ENCODE measurements at places on chromosomes 16 and 17.
A peak's percentile ranks its signal among the peaks of the same experiment; 100 is the strongest.

DNA sequence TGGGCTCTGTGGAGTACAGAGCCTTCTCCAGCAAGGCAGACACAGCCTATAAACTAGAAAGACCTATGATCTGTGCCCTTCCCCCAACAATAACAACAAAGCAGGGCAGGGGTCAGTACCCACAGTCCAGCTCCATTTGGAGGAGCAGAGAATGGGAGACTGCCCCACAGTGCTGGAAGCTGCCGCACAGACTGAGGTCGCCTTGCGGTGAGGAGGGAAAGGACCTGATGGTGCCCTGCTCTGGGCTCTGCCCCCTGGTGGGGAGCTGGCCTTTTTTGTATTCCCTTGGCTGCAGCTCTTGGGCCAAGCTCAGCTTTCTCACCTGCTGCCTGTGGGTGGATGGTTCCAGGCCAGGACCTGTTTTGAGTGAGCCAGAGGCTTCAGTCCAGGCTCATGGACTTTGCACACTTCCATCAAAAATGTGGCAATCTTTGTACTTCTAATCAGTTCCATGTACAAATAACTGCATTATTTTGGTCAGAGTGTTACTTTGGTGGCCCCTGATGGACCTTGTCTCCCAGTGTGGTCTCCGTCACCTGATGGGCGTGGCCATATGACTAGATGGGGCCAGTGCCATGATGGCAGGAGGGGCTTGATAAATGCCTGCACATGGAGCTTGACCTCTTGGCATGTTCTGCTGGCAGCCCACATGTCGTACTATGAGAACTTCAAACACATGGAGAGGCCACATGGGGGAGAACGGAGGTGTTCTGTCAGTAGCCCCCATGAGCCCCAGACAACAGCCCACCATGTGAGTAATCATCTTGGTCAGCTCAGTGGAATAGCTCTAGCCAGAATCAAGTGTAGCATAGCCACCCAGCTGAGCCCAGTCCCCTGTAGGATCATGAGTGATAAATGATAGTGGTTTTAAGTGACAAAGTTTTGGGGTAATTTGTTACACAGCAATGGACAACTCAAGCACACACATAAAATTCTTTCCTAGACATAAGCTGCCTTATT lies 24.2 kb downstream of the B9D1 start:
- no peak for DNase-seq

DNA sequence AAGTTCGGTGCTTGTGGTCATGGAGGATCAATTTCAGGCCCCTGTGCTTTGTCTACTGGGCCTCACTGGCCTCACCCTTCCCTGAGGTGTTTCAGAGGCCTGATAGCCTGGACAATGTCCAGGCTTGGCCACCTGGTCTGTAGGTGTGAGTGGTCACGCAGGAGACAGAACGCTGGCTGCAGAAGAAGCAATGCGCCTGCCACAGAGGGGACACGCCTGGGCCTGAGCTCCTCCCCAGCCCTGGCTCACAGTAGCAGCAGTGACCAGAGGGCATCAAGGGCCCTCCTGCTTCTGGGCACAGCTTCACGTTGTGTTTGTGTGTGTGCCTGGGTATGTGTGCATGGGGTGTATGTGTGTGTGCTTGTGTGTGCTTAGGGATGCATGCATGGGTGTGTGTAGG lies 1.9 kb upstream of the PITPNM3 start:
- no peak for DNase-seq

- no peak for DNase-seq
These were observed 7.6 kb downstream of the HDAC5 start for GRCh38 chr17:44115585-44116415.

GRCh38 chr16:77459534-77460254 lies 24.9 kb upstream of the ADAMTS18 start:
- no peak for DNase-seq

- peak; percentile 68 for DNase-seq
These were observed 47.8 kb downstream of the ERN1 start for GRCh38 chr17:64081802-64082799.
